NB4 (cell line): ENCODE measurements at places on chromosomes 1 and 21.

DNA sequence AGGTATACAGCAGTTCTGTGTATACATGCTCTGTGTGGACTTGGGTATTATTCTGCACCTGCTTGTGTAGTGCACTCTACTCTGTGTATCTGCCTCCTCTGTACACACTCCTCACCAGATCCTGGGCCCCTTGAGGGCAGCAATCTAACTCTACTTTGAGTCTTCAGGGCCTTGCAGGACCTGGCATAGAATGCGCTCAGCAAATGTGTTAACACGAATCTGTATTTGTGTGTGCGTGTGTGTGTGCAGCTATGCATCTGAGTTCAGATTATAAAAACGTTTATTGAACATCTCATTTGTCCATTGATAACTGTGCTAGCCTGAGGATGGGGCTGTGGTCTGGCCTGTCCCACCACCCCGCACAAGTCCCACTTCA, 3.9 kb upstream of the MEF2D start:
- peak; percentile 66 for DNase-seq

DNA sequence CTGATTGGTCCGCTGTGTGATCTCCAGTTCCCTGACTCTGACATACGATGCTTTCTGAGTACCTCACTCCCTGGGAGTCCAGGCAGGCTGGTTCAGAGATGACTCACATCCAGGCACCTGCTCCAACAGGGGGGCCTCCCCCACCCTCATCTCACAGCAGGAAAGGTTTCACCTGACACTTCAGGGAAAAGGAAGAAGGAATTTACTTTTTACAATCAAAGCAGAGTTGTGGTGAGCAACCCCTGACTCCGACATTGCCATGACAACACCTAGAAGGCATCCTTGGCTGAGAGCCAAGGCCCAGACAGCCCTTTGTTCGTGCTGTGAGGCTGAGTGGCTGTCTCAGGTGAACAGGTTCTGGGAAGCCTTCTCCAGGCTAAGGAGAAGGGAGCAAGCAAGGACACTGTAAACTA, 164.6 kb upstream of the GJB5 start:
- DNase-seq, result no peak

DNA sequence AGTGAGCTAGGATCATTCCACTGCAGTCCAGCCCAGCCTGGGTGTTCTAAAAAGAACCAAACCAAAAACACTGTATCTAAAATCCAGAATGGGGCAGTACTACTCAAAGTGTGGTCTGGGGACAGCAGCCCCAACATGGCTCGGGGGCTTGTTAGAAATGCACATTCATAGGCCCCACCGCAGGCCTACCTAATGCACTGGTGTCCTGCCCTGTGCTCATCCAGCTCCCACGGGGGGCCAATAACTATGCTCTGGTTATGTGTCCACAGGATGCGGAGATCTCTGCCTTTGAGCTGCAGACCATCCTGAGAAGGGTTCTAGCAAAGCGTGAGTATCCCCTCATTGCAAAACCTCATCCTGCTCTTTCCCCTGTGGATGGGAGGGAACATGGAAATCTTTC, 51.5 kb downstream of the CAPN2 start:
- DNase-seq, result no peak

- DNase-seq, result peak; percentile 61
Observed at GRCh38 chr1:171841050-171841910, at the start of gene DNM3. TSS of gene DNM3 (plus strand) at chr1:171841498. CDS start at chr1:171841657, 159 bp downstream.
